ENCODE measurements at places on chromosomes 12 and 14. TPM values are rescaled to one million over a fixed set of nuclear protein-coding genes. Genes with fewer than 3 reads are reported as not detected.

The CLEC14A gene
- not detected for total RNA-seq

The HRK gene
- total RNA-seq = not detected

The PPFIA2 gene
- not detected for total RNA-seq

The ZBTB1 gene
- total RNA-seq = 66.7 TPM

The TEX52 gene
- total RNA-seq = 0.29 TPM

The CLEC6A gene
- total RNA-seq = not detected

The LUM gene
- total RNA-seq = not detected

The GCH1 gene
- 54.8 TPM for total RNA-seq

The SCNN1A gene
- 0.67 TPM for total RNA-seq

The RPL10L gene
- total RNA-seq = not detected

The OVCH1 gene
- total RNA-seq = not detected

The RD3L gene
- not detected for total RNA-seq

The MSI1 gene
- total RNA-seq = not detected

The SNRNP35 gene
- total RNA-seq = 31.7 TPM

The PLD4 gene
- not detected for total RNA-seq

The MMP19 gene
- not detected for total RNA-seq

The OTX2 gene
- not detected for total RNA-seq

The GLIPR1L1 gene
- total RNA-seq = not detected

The FAM186B gene
- 0.15 TPM for total RNA-seq

The RPS6KA5 gene
- total RNA-seq = 42.1 TPM

The APEX1 gene
- 144 TPM for total RNA-seq

The CYP46A1 gene
- 0.20 TPM for total RNA-seq

The GPRC5D gene
- total RNA-seq = 0.67 TPM

The CELA1 gene
- not detected for total RNA-seq

The IL23A gene
- 6.1 TPM for total RNA-seq

The KRT77 gene
- not detected for total RNA-seq

The TAS2R31 gene
- total RNA-seq = 1.6 TPM

The NT5DC3 gene
- 3.5 TPM for total RNA-seq

The TAS2R7 gene
- total RNA-seq = not detected

The NID2 gene
- total RNA-seq = 0.30 TPM

The C12orf54 gene
- not detected for total RNA-seq

The AKAP3 gene
- total RNA-seq = 2.6 TPM

The NDRG2 gene
- total RNA-seq = 11.0 TPM

The TOMM20L gene
- total RNA-seq = not detected

The PPP1R1A gene
- total RNA-seq = not detected

The SLCO1B1 gene
- total RNA-seq = not detected

The FZD10 gene
- total RNA-seq = not detected

The OR4K15 gene
- total RNA-seq = not detected

The KRT78 gene
- not detected for total RNA-seq

The MIPOL1 gene
- total RNA-seq = not detected

The KRT79 gene
- total RNA-seq = not detected

The SIX6 gene
- total RNA-seq = not detected

The GLS2 gene
- 1.1 TPM for total RNA-seq

The ENDOU gene
- total RNA-seq = not detected

The IGF1 gene
- total RNA-seq = 0.10 TPM

The CPNE6 gene
- not detected for total RNA-seq
